AG20443 (cell line): ENCODE measurements at places on chromosomes 3 and 15.

DNA sequence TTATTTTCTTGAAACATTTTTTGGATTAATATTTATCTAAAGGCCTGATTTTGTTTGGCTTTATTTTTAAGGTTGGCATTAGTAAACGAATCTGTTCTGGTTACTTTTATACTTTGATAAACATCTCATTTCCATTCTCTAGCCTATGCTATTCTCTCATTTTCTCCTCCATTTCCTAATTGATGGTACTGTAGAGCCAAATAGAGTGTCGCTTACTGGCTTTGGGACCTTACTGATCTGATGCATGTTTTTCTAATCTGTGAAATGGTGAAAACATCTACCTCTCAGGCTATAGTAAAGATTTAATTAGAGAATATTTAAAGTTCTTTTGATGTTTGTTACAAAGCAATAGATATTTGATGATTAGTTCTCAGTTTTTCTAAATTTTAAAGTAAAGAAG lies 1.6 kb downstream of the LNP1 start:
- DNase-seq = no peak

GRCh38 chr3:150738688-150739087 lies 24.3 kb downstream of the SIAH2 start:
- DNase-seq = no peak

- no peak for DNase-seq
Observed at GRCh38 chr3:87796137-87796842, 262.5 kb downstream of the CGGBP1 start.

- DNase-seq = peak; percentile 94
Observed at GRCh38 chr15:51077221-51078153, 17.2 kb downstream of the TNFAIP8L3 start.

GRCh38 chr3:50264383-50264963 lies 4.5 kb upstream of the SEMA3B start:
- peak; percentile 95 for DNase-seq

DNA sequence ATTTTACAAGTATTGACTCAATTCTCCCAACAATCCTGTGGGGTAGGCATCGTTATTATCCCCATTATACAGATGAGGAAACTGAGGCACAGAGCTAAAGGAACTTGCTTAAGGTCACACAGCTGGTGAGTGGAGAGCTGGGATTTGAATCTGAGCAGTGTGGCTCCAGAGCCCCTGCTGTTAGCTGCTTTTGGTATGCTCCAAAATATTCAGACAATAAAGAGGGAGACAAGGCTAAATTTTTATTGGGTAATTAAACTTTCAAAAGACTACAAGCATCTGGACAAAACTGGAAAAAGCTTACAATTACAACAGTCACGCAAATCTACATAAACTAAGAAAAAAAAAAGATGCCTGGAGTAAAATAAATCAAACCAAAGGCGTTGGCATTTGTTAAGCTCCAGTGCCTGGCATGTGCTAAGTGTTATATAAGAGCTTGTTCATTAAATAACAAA lies 27.7 kb downstream of the CCDC13 start:
- no peak for DNase-seq

DNA sequence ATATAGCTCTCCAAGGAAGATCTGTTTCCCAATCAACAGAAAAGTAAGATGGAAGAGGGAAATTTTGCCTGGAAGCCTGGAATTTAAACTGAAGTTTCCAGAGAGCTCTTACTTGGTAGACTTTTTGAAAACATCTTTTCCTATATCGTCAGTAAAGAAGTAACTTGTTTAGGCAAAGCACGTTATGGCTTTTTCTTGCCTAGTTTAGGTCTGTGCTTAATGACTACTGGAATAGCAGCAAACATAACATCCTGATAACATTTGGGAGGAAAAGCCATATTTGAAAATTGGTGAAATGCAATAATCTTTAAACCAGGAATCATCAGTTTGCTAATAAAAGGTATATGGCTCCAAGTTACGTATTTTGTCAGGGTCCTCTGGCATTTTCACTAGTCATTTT lies 160.4 kb upstream of the CGNL1 start:
- no peak for DNase-seq

GRCh38 chr3:46496746-46497555 lies 825 bp upstream of the RTP3 start:
- no peak for DNase-seq

DNA sequence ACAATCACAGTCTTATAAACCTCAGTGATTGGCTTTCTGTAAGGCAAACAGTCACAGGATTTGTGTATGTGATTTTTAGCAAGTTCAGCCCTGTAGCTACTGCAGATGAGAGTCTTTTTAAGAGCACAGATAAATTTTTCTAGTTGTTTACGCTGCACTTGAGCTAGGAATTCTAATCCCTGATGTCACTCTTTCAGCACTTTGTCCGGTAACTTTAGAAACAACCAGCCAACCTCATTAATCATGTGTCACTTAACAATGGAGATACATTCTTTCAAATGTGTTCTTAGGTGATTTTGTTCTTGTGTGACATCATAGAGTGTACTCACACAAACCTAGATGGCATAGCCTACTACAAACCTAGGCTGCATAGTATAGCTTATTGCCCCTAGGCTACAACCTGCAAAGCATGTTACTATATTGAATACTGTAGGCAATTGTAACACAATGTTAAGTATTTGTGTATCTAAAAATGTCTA lies 36.8 kb upstream of the GOLGA6L2 start:
- DNase-seq = no peak

DNA sequence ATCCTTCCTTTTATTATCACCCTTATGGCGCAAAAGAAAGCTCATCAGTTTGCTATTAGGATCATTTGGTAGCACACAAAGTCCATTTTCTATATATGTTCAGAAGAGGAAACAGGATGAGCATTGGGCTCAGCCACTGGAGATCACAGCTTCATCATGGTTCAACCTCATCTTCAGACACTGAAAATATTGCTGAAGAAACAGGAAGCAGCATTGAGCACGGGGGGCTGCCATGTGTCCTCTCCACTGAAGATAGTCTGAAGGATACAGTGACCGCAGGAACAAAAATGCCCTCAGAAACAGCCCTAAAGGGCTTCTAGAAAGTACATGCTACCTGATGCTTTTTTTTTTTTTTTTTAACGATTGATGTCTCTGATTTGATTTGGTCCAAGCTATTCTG lies 835.3 kb upstream of the CFAP20DC start:
- DNase-seq = no peak

- DNase-seq = peak; percentile 79
Observed at GRCh38 chr15:98776607-98777281, 128.4 kb downstream of the IGF1R start.

DNA sequence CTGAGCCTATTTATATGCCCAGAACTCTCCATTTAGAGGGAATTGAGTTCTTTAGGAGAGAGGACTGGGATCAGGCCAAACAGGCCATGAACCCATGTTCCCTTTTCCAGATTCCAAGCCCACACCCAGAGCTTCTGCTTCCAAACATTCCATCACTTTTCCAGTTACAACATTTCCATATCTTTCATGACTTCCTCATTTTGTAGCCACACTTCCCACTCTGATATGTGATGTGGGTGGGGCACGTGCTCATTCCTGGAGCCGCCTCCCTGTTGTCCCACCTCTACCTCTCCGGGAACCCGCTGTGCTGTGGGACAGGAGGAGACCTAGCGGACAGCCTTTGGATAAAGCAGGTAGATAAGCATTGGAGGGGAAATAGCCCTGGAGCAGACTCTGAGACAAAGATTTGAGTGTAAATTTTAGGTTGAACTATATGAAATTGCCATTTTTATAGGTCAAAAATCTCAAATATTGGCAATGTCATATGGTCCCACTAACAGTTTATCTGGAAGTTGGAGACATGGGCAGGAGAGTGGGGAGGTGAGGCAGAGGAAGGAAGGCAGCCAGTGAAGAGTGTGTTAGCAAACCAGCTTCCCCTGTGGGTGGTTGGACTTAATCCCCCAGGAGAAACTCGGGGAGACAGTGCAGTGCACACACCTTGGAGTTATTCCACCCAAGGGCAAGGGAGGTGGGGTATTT lies 31.8 kb downstream of the CYP8B1 start:
- DNase-seq = no peak

GRCh38 chr15:82934100-82934880 lies 18.2 kb downstream of the HOMER2 start:
- DNase-seq = no peak

GRCh38 chr15:73872346-73872745 lies 1.0 kb upstream of the TBC1D21 start:
- peak; percentile 62 for DNase-seq

- peak; percentile 55 for DNase-seq
Observed at GRCh38 chr15:51051776-51052175, 42.9 kb downstream of the TNFAIP8L3 start.

DNA sequence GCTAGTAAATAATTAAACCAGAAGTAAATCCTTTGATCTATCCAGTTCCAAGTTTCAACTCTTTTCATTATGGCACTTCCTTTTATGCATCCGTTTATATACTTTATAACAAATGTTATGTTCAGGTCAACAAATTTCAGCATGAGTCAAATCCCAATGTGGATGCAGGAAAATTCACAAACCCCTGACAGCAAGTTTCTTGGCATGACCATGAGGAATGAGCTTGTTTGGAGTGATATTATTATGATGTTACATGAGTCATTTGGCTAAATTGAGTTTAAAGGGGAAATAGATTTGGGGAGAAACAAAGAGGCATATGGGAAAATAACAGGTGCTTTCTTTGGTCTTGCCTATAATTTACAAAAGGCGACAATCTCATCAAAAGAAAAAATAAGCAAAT lies 32.1 kb upstream of the KCNMB2 start:
- no peak for DNase-seq

DNA sequence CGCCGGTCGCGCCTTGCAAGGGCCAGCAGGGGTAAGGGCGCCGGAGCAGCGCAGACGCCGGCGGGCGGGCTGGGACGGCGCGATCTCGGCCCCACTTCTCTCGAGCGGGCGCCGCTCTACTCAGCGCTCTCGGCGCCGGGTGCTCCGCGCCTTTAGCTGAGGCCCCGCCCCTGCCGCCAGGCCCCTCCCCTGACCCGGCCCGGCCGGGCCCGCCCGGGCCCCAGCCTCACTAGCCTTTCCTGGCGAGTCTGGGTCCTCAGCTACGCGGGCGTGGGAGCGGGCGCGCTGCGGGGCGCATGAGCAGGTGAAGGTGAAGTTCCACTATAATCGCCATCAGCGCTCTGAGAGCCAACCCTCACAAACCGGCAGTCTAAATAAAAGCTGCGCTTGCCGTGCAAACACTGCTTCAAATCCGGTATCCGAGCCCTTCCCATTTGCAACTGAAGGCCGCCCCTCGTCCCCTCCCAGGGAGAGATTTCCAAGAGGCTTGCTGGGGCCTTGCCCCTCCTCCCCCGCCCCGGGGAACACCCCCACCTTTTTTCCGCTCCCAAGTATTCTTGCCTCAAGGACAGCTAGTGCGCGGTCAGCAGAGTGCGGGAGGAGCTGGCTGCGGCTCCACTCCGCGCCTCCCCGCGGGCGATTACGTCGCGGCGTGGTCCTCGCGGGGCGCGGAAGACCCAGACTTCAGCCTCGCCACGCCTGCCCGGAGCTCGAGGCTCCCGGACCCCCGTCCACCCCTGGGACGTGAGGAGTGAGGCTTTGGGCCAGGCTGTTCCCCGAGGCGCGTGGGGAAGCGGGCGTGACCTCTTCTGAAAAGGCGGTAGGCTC lies at the start of gene RPP25:
Gene RPP25 (minus strand): TSS at position 125 of the 828 bp plus-strand sequence. CDS start 189 bp downstream, outside the sequence.
- peak; percentile 92 for DNase-seq

- peak; percentile 71 for DNase-seq
Observed at GRCh38 chr15:69031013-69032001, 16.8 kb downstream of the NOX5 start.

GRCh38 chr15:85762039-85762755 lies 32.5 kb downstream of the KLHL25 start:
- no peak for DNase-seq

GRCh38 chr3:196357905-196358304 lies 19.7 kb upstream of the TM4SF19 start:
- no peak for DNase-seq

DNA sequence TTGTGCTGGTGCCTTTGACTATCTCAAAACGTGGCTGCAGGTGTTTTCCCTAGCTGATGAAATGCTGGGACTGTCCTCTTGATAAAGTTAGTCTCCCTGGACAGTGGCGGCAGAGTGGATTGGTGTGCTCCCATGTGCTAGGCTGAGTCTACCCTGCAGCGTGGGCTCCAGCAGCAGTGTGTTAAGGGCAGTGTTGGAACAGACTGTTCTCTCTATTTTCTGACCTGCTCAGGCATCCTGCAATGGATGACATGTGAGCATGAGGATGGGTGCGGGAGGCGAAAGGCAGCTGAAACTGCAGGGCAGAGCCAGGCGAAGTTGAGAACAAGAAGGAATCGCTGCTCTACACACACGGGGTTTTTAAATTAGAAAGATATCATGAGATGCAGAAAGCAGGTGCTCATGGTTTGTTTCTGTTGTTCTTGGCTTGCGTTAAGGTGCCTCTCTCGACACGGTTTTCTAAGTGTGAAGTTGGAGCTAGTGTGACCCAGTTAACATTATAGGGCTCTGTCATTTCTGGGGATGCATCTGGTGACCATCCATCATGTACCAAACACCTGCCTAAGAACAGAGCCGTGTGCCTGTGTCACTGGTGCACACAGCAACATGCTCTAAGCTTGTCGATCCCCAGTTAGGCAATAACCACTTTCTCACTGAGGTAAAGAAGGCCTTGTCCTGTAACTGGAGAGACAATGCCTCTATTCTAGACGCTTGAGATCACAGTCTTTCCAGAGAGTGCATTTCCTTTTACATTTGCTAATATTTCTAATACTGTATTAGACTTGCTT lies 44.3 kb downstream of the SLCO3A1 start:
- DNase-seq = no peak

DNA sequence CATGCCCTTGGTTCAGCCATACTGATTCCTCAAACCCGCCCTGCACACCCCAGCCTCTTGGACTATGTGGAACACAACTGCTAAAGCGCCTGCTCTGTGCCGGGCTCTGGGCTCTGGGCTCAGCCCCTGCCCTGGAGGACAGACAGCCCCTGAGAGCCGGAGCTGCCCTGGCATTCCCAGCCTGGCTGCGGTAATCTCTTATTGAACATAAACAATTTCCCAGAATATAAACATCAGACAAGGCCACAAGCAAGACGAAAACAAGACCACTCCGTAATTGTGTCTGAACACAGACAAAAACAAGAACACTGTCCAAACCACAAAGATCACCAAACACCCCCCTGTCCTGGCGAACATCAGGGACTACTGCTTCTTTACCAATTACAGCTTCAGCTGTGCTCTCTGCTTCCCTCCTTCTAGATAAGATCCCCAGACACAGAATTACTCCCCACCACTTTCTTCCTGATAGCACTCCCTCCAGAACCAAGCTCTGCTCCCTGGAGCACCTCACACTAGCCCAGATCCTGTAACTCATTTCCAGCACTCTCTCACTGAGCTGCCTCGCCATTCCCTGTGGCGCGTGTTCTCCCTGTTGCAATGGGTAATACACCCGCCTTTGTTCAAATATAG lies 57.1 kb upstream of the TLE3 start:
- no peak for DNase-seq

DNA sequence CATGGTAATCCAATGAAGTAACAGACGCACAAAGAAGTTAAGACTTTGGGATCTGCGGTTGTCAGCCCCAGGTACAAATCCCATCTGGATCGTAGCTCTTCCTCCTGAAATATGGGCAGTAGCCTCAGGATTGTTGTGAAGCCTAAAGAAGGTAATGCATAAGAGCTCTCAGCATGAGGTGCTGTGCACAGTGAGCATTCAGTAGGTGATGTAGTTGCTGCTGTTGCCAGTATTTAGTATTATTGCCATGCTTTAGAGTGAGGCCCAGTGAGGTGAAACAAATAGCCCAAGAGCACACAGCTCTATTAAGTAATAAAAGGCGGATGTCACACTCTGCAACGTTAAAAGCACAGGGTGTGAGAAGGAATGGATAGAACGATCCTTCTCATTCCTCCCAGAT lies 225.7 kb downstream of the GABRG3 start:
- DNase-seq = no peak

- DNase-seq = peak; percentile 58
Observed at GRCh38 chr3:52339612-52340011, 23.5 kb downstream of the DNAH1 start.

- DNase-seq = no peak
Observed at GRCh38 chr15:73518180-73518862, 75.4 kb downstream of the REC114 start.
